ENCODE measurements at places on chromosomes 7 and 10. TPM values are rescaled to one million over a fixed set of nuclear protein-coding genes. Genes with fewer than 3 reads are reported as not detected.

Gene UTF1
- polyA plus RNA-seq = not detected

Gene DRGX
- not detected for polyA plus RNA-seq

Gene C10orf53
- polyA plus RNA-seq = not detected

Gene PIP
- polyA plus RNA-seq = not detected
